Right atrium auricular region (tissue), 2 donors: ENCODE measurements at places on chromosomes 6 and 20.

GRCh38 chr6:18328070-18328469, 59.1 kb upstream of the RNF144B start:
- no peak for DNase-seq

DNA sequence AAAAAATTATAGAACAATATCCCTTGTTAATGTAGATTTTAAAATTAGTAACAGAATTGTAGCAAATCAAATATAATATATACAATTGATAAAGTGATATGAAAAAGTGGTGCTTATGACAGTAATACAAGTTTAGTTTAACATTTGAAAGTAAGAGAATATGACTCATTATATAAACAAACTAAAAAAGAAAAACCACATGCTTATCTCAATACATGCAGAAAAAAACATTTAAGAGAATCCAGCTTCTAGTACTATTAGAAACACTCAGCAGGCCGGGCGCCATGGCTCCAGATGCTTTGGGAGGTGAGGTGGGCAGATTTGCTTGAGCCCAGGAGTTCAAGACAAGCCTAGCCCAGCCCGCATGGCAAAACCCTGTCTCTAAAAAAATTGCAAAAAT, 60.7 kb upstream of the LAMA2 start:
- no peak for DNase-seq

DNA sequence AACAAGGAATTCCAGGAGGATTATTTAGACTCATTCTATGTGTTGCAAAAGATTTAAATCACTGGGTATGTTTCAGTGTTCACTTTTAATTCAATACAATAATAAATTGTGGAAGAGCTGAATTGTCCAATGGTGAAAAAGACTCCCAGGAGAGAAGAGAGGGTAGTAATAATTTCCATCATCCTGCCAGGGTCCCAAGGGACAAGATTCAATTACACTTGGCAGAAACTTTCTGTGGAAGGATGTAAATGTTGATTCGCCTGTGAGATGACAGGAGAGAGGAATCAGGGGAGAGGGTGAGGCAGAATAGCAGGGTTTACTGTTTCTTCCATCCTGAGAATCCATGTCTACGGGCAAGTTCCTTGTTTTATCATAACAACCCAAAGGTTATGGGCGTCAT, 342.7 kb downstream of the ESR1 start:
- DNase-seq, result no peak

GRCh38 chr20:12269579-12269978, 351.9 kb downstream of the BTBD3 start:
- no peak for DNase-seq

- no peak for DNase-seq
Measured at GRCh38 chr6:13011612-13012146, 295.1 kb downstream of the PHACTR1 start.

GRCh38 chr20:2537101-2537500, 728 bp downstream of the TMC2 start:
- DNase-seq, result no peak
